Hepatic stellate cell (primary cell): ENCODE measurements at places on chromosomes 2 and 18.
A peak's percentile ranks its signal among the peaks of the same experiment; 100 is the strongest.

DNA sequence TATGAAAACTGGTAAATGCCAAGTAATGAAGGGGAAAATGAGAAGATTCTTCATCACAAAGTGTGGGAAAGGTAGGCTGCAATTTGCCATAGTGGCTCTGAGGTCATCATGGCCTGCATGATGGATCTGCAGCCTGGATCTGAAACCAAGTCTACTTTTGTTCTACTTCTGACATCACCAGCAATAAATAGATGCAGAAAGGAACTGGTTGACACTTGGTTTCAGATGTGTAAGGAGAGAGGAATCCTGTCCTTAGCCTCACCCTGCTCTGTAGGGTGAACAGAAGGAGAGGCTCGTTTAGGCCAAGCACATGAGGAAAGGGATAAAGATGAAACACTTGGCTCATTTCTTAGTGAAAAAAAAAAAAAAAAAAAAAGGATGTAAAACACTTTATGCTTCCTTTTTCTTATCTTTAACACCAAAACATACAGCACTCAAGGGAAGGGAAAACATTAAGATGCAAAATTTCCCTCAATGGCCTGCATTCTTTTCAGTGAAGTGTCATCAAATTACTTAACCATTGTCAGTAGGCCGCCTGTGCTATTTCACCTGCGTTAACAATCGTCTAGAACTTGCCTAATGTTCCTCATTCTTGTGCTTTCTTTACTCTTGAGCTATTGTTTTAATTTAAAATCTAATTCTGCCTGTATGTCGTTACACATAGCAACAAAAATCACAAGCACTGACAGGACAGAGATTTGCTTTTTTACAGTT is 3.9 kb downstream of the NEB start:
- no peak for DNase-seq

DNA sequence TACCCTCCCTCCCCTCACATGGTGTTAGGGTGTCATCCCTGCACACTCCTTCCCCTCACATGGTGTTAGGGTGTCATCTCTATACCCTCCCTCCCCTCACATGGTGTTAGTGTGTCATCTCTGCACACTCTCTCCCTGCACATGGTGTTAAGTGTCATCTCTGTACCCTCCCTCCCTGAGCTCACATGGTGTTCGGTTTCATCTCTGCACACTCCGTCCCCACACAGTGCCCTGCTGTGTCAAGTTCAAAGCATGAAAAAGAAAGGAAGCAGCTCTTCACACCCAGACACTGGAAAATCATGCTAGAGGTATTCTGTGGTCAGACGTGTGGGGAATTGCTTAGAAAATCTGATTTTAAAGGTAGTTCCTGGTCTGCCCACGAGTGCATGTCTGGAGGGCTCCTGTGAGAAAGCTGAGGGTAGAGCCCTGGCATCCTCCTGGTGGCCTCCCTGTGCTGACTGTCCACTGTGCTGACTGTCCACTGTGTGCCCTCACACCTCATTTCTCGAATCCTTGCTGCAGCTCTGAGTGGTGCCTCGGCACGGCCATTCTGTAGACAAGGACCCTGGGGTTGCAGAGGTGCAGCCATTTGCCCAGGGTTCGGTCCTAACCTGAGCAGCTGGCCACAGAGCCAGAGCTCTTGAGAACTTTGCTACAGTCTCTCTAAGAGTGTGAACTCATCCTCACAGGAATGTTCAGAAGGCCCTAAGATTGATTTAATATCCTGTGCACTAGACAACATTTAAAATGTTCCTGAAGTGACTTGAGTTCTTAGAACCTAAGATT is 69.1 kb upstream of the NFATC1 start:
- no peak for DNase-seq

DNA sequence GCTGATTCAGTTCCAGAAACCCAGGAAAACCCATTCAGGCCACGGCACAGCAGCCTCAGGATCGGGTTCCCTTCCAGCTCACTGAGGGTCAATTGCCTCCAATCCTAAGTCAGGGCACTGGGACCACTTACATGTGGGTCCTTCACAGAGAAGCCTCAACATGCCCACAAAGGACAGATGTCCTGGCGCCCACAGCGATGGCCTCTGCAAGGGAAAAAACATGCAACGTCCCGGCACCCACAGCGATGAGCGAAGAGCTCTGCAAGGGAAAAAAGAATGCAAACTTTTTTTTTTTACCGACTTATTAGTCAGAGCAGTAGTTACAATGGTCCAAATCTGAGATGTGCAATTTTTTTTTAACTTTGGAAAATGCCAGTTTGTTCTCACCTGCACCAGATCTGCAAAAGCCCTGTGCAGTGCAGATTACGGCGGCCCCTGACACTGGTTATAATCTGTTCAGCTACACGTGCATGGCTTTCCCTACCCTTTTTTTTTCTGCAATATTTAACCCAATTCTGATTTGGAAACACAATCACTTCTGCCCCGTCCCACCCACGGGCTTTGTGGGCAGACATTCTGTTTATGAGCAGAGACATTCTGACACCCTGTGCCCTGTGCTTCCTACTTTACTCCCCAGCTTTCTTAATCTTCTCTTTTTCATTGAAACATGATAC is 159.3 kb upstream of the SALL3 start:
- no peak for DNase-seq

DNA sequence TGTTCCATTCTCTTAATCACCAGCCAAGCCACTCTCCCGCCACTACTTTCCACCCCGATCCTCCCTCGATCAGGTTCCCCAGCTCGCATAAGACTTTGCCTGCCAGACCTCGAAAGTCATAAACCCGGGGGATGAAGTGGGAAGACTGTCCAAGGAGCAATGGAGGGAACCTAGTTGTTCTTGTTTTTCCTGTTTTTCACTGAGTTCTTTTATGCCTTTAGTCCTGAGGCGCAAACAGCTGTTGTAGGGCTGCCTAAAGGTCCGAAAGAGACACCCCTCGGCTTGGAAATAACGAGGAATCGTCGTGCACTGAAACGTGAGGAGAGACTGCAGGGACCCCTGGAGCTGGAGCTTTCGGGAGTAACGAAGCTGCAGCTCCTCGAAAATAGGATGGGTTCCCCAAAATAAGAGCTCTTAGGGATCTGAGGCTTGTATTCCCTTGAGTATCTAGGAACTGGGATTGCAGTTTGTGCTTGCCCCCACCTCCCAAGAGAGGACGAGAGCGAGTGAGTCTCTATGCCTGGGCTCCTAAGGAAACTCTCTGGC is 1.7 kb upstream of the HOXD12 start:
- DNase-seq, result no peak

- DNase-seq, result no peak
Measured at GRCh38 chr2:114812261-114812660, 369.8 kb downstream of the DPP10 start.

GRCh38 chr2:224114428-224114827 is 75.3 kb upstream of the SERPINE2 start:
- no peak for DNase-seq

DNA sequence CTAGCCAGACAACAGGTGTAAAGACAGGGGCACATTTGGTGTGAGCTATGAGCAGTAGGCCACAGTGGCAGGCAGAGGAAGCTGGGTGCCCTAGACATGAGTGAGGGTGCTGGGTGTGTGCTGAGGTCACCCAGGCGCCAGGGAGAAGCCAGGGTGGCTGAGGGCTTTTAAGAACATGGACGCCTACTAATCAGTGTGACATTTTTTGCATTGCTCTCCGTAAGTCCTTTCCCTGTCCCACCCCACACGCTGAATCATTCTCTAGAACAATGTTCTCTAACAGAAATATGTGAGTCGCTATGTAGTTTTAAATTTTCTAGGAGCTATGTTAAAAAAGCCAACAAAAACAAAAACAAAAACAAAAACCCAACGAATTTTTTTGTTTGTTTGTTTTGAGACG is 204.5 kb upstream of the REV1 start:
- no peak for DNase-seq

DNA sequence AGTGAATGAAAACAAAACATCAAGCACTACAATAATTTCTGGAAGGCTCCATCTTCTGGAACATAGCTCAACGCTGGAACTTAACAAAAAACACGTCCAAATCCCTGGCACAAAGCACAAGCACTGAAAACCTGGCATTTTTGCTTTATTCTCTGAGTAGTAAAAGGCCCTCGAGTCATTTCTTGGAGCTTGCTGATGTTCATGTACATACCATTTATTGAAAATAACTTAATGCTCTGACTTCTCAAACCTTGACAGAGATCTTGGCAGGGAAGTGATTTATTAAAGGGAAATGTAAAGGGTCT is 76.5 kb upstream of the STK17B start:
- no peak for DNase-seq

GRCh38 chr2:72134997-72135800 is 12.5 kb downstream of the CYP26B1 start:
- no peak for DNase-seq

GRCh38 chr2:10036095-10036884 is 7.1 kb upstream of the KLF11 start:
- peak; percentile 50 for DNase-seq

GRCh38 chr18:51425889-51426288 is 228.4 kb upstream of the MEX3C start:
- DNase-seq, result no peak

DNA sequence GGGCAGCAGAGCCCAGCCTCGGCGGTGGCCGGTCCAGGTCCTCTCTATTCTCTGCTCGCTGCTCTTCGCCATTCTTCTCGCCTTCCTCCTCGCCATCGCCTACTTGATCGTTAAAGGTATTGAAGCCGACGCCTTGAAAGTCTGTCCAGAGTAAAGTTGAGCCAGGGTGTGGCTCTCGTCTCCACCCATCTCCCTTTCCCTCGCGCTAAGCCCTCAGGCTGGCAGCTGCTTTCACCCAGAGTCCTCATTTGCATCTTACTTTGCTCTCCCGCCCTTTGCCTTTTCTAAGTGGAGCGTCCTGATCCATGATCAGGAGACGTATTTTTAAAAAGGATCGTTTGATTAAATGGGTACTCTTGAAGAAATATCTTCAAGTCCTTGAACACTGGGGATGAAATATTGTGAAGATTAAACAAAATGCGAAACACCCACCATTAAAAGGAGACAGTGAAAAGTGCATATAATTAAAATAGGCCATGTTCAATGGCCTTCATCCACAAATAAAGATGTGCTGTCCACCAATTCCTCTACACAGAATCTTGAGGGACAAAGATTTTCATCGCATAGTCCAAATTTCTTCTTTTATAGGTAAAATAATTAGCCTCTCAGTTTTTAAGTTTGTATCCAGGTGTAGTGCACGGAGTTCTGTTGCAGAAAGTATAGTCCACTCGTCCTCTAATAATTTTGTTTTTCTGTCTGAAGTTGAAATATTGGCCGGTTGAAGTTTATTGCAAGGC is 657 bp downstream of the ARL6IP6 start:
- peak; percentile 11 for DNase-seq

GRCh38 chr2:179096090-179096489 is 46.2 kb upstream of the CCDC141 start:
- no peak for DNase-seq

DNA sequence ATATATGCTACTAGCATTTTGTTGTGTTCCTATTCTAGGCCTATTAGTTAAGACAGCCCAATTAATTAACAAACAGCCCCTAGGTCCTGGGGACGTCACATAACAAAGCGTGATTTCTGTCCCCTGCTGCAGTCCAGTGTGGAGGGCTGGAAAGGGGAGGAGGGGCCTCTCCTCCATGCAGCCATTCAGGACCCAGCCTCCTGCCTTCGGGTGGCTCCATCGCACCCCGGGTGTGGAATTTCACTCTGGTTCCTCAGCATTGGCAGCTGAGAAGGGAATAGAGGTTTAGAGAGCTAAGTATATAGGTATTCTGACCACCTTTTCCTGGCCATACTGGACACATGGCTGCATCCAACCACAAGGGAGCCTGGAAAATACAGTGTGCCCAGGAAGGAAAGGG is 42.4 kb downstream of the MC2R start:
- no peak for DNase-seq

GRCh38 chr2:47785986-47786385 is 3.0 kb downstream of the MSH6 start:
- no peak for DNase-seq

GRCh38 chr2:229775614-229776313 is 61.4 kb upstream of the DNER start:
- DNase-seq, result no peak

DNA sequence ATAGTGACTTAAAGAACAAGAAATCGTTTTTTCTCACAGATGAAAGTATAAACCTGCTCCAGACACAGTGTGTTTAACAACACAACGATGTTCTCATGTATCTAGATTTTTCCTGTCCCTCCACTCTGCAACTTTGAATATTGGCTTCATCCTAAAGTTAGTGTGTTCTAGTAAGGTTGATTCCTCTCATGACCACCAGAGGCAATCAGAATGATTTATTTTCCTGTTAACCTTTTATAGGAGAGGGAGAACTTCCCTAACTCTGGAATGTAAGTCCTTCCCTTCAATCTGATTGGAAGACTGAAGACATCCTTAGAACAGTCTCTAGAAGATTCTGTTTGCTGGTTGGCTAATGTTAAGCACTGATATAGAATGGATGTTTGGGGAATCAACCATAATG is 41.0 kb upstream of the TAF4B start:
- no peak for DNase-seq

GRCh38 chr2:147382322-147382948 is 462.4 kb upstream of the ACVR2A start:
- DNase-seq, result no peak

DNA sequence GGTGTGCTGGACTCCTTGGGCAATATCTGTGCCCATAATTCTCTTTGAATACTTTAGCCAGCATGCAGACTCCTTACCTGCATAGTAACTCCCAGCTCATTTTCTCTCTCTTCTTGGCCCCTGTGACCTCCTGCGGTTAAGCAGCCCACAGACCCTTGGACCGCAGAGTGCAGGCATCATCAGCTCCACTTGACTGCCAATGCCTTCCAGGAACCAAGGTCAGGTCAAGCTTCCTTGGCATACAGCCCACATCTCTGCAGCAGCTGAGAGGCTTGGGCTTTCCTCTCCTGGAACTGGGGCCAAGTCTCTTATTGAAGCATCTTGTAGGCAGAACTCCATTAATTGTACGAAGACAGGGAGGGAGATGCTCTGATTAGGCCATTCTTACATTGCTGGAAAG is 130.1 kb upstream of the PIEZO2 start:
- no peak for DNase-seq

- DNase-seq, result no peak
Measured at GRCh38 chr2:150873396-150873772, 385.9 kb upstream of the RND3 start.

- DNase-seq, result peak; percentile 6
Measured at GRCh38 chr2:166494140-166494624, at the start of gene SCN7A. Gene SCN7A (minus strand): TSS chr2:166494249. CDS start chr2:166477696, 16,553 bp downstream.

GRCh38 chr2:225173909-225174308 is 131.6 kb upstream of the DOCK10 start:
- no peak for DNase-seq

GRCh38 chr2:71939588-71940535 is 207.8 kb downstream of the CYP26B1 start:
- DNase-seq, result no peak

GRCh38 chr2:120934574-120935338 is 199.1 kb downstream of the GLI2 start:
- DNase-seq, result peak; percentile 98

- no peak for DNase-seq
Measured at GRCh38 chr2:135843671-135844070, 6.7 kb upstream of the LCT start.

- DNase-seq, result no peak
Measured at GRCh38 chr2:107525406-107525805, 301.3 kb upstream of the RGPD4 start.
